Fibroblast of lung (primary cell): ENCODE measurements at places on chromosomes 7 and 10.

DNA sequence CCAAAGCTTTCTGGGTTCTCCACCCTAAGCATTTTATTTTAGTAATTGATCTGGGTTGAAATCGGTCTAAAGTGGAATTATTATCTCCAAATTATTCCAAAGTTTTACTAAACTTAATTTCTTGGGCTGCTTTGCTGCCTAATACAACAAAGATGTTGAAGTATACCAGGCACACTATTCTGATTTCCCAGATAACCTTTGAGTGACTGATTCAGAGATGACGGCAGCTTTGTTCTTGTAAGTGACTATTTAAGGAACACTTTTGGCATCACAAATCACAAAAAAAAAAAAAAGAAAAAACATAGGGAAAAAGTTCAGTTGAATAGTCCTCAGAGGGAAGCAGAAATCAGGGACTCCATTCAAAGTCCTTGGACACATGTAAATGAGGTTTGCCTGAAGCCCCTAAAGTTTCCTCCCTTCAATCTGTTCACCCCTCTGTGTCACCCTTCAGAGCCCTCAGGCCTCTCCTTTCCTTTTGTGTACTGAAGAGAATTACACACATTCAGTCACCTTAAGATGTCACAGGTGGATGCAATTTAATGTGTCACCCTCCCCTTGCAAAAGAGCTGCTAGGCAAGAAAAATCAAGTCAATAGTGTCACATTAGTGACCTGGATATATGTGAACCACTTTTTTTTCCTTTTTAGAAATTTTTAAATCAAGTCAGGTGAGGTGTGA, 81.5 kb downstream of the RTKN2 start:
- peak; percentile 39 for DNase-seq

- DNase-seq = peak; percentile 36
Measured at GRCh38 chr7:1940402-1940786, 270.3 kb downstream of the ELFN1 start.

- no peak for DNase-seq
Measured at GRCh38 chr7:91537260-91538152, 273.3 kb downstream of the FZD1 start.

- DNase-seq = peak; percentile 64
Measured at GRCh38 chr10:4532467-4532866, 293.5 kb upstream of the AKR1E2 start.

DNA sequence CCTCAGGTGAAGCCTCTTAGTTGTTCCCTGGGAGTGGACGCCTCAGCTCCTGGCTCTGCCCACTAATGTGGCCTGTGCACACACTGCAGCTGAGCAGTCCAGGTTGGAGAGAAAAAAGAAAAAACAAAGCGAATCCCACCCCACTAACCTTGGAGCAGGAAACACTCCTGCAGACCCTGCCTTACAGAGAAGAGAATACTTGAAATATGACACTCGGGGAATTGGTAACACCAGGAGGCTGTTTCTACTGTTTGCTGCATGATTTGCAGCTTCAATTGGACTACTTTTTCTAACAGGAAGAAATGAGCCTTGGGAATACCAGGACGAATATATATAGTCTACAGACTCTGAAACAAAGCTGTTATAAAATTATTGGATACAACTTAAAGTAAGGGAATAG, 22.2 kb downstream of the CDHR3 start:
- no peak for DNase-seq

GRCh38 chr10:36765782-36766414, 359.5 kb upstream of the ANKRD30A start:
- DNase-seq = peak; percentile 59

DNA sequence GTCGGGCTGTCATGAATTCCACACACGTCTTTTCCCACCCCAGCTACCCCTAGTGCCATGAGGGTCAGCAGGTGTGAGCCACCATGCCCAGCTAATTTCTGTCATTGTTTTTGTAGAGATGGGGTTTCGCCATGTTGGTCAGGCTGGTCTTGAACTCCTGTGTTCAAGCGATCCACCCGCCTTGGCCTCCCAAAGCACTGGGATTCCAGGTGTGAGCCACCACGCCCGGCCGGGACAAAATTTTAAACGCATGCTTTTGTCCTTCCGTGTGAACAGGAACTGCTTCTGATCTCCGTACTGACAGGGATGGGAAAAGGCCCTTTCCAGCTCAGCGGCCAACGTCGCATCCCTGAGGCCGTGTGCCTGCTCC, 15.6 kb upstream of the ZFAND2A start:
- DNase-seq = no peak

DNA sequence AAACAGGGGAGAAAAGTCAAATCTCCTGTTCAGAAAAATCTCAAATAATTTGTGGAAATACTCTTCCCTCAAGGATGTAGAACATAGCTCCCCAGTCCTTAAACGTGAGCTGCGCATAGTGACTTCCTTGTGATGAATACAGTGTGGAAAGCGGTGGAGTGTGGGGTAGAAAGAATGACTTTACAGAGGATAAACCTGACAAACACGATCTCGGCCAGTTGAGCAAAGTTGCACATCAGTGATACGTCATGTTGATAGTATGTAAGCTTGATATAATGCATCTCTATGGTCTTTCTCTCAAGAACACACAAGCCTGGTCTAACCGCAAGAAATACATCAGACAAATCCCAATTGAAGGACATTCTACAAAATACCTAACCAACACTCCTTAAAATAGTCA, 32.0 kb upstream of the ZCCHC24 start:
- no peak for DNase-seq

DNA sequence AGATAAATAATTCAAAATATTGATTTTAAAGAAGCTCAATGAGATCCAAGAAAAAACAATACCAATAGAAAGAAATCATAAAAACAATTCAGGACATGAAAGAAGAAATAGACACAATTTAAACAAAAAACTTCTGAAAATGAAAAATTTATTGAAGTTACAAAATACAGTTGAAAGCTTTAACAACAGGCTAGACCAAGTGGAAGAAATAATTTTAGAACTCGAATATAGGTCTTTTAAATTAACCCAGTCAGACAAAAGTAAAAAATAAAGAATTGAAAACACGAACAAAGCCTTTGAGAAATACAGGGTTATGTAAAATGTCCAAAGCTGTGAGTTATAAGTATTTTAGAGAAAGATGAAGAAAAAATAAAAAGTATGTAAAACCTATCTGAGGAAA, 152.4 kb upstream of the SMIM30 start:
- no peak for DNase-seq

DNA sequence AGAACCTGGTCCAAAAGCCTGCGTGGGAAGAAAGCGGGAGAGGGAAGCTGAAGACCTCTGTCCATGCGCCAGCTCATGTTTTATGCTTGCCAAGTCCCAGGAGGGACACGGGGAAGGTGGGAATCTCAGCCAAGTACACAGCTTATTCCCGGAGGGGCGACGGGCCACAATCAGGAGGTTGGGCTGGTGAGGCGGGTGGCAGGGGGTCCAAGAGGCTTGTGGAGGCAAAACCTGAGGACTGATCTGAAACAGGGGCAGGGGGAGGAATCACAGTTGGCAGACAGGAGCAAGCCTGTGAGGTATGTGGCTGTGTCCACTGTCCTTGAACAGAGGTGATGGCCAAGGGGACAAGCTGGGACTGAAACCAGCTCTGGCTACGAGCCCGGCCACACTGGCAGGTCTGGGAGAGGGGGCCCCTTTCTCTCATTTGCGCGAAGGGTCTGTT, 38.0 kb upstream of the LEP start:
- DNase-seq = no peak

DNA sequence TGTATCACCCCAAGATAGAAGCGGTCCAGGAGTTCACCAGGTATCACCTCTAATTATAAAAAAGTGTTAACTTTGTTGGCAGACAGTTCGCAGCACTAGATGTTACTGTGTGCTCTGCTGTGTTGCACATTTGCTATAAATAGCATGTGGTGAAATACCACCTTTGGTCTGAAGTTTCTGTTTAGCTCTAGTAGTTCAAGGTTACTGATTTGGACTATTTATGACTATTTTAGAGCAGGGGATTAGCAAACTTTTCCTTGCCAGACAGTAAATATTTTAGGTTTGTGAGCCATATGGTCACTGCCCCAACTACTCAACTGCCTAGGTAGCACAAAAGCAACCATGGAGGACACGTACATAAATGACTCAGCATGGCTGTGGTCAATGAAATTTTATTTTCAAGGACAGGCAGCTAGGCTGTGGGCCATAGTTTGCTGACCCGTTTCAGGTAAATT, 16.5 kb downstream of the DENND10 start:
- DNase-seq = peak; percentile 68

DNA sequence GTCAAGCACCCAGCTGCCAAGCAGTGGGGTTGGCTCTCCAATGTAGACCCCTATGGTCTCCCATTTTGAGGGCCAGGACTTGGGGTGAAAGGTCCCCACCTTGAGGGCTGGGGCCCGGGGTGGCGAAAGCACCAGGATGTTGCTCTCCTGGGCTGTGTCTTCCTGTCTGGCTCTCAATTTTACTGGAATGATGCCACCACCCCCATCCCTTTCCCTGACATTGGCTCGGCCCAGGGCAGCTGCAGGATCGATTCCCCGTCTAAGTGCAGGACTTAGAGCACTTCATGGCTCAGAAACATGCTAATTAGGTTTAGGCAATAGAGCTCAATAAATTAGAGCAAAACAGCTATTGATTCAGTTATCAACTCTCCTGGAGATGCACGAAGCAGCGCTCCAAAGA, 27.0 kb upstream of the HSPA12A start:
- no peak for DNase-seq

DNA sequence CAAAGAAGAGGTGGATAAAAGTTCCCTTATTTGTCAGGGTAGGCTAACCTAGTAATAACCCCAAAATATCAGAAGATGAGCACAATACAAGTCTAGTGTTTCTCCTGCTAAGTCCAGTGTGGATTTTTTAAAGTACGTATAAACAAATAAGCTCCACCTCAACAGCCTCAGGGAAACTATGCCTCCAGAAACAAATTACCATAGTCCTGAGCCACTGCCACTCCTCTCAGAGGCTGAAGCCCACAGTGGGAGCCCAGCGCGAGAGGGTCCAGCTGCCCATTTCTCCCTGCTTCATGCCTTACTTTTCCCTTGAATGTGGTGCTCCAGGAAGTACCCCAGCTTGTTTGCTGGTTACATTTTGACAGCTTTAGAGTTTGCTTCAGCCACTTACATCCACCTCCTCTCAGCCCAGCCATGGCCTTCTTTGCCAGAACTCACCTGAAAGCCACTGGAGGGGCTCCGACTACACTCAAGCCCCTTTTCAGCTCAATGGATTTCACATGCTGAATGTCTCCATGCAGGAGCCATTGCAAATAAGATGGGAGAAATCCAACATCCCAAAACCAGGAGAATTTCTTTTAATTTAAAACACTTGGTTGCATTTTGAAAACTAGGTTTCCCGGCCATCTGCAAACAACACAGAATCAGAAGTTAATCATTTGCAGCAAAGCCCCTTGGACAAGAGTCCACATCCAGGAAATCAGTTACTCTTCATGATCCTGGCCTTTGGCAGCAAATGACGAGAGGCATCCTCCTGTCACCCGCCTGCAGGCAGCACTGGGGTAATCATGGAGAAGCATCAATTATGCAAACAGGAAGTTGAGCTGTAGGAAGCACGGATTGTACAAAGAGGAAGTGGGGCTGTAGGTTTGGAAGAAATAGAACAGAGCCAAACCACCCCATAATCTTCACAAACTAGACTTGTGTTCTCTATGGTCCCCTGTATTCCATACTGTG, 138.1 kb downstream of the HERPUD2 start:
- no peak for DNase-seq

GRCh38 chr10:86349940-86350630, 16.5 kb downstream of the GRID1 start:
- no peak for DNase-seq

GRCh38 chr7:147509035-147509501, 1081.5 kb upstream of the C7orf33 start:
- DNase-seq = peak; percentile 53

DNA sequence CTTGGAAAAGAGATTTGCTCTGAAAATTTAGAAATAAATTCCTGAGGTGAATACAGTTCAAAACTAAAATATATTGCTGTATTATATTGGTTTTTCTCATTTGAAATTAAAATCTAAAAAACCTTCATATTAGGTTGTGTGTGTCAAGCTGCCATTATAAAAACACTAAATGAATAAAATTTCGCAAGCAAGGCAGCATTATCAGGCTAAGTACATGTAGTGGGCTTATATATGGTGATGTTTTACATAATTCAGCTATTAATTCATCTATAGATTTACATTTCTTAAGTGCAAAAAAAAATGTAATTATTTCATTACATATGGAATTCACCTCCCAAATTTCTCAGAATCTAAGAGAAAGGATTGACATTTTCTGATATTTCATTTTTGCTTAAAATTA, 5.3 kb downstream of the MEOX2 start:
- DNase-seq = peak; percentile 56

GRCh38 chr7:54985426-54986330, 33.1 kb upstream of the EGFR start:
- DNase-seq = peak; percentile 59

- DNase-seq = no peak
Measured at GRCh38 chr7:26556061-26556881, 264.6 kb downstream of the SNX10 start.

DNA sequence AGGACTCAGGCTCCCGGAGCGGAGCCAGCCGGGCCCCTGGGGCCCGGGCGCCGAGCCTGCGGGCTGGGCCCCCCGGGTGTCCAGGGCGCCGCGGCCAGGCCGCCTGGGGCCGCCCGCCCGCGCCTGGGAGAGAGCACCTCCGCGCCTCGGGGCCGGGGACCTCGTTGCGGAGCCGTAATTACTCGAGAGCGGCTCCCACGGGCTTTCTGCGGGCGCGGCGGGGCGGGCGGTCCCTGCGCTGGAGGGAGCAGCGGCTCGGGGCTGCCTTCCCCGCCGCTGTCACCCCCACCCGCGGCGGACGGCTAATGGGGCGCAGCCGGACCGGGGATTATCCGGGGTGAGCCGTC, 1.5 kb downstream of the GNB2 start:
- no peak for DNase-seq
